ENCODE measurements at places on chromosomes 7 and 10.

GRCh38 chr10:33947544-33947943, 613.1 kb upstream of the NRP1 start:
- no peak for DNase-seq

DNA sequence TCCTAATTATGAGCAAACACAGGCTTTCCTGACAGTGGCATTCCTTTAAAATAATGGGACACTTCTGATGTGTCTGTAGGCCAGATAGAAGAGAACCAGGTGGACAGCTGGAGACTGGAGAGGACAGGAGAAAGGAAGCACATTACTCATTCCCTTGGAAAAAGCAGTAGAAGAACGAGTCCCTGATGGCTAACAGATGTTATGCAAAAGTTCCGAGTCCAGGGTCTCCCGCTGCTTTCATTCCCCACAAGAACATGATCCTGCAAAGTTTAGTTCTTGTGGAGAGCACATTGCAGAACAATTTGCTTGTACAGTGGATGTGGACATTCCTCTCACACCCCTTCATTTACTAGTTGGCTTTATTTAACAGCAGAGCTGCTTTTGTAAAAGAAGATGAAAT, 137.6 kb downstream of the GPAM start:
- DNase-seq = no peak

GRCh38 chr7:139725077-139725476, 52.7 kb downstream of the HIPK2 start:
- DNase-seq = no peak

- DNase-seq = no peak
Observed at GRCh38 chr10:11629731-11630130, 18.3 kb upstream of the USP6NL start.

GRCh38 chr7:6642239-6642839, 5.2 kb downstream of the ZNF316 start:
- no peak for DNase-seq

Measured in activated naive CD8-positive, alpha-beta T cell treated with anti-CD3 and anti-CD28 coated beads, Interleukin-2, amount 50 U/mL, for 16 hours (primary cell).